ENCODE measurements at places on chromosomes 16 and 17. TPM values are rescaled to one million over a fixed set of nuclear protein-coding genes. Genes with fewer than 3 reads are reported as not detected.

DNA sequence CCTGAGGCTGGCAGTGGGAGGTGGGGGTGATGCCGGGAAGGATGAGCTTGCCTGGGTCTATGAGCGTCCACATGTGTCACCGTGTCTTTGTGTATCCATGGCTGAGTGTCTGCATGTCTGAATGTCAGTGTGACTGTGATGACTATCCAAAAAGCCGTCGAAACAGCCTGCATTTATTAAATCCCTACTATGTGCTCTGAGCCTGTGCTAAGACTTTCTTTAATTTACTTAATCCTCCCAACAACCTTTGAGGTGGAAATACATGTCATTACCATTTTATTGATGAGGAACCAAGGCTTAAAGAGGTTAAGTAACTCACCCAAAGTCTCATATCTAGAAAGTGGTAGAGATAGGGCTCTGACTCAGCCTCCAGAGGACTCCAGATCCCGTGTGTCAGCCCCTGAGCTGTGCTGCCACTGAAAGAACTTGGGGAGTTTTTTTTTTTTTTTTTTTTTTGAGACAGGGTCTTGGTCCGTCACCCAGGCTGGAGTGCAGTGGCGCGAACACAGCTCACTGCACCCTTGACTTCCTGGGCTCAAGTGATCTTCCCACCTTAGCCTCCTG lies 20.0 kb downstream of the ARHGAP23 start:
- H3K36me3 ChIP-seq: peaks cover 5% of the 10 kb centered on the region
- DNase-seq: peak; percentile 46
- H3K27ac ChIP-seq: peak overlapping the region; percentile 77
- peaks cover 46% of the 10 kb centered on the region for H3K4me1 ChIP-seq
- H3K27me3 ChIP-seq: no peaks in the 10 kb centered on the region
- H3K4me3 ChIP-seq: no peak overlapping the region

GRCh38 chr17:83057793-83058265 lies 21.6 kb upstream of the METRNL start:
- no peak overlapping the region for H3K27ac ChIP-seq
- H3K27me3 ChIP-seq: peaks cover 3% of the 10 kb centered on the region
- peaks cover 12% of the 10 kb centered on the region for H3K4me1 ChIP-seq
- H3K4me3 ChIP-seq: no peak overlapping the region
- H3K36me3 ChIP-seq: no peaks in the 10 kb centered on the region

- H3K4me1 ChIP-seq: no peaks in the 10 kb centered on the region
- H3K36me3 ChIP-seq: no peaks in the 10 kb centered on the region
- H3K4me3 ChIP-seq: no peak overlapping the region
- H3K27me3 ChIP-seq: peaks cover 2% of the 10 kb centered on the region
Measured at GRCh38 chr17:58019039-58019438, 12.0 kb upstream of the SRSF1 start.

DNA sequence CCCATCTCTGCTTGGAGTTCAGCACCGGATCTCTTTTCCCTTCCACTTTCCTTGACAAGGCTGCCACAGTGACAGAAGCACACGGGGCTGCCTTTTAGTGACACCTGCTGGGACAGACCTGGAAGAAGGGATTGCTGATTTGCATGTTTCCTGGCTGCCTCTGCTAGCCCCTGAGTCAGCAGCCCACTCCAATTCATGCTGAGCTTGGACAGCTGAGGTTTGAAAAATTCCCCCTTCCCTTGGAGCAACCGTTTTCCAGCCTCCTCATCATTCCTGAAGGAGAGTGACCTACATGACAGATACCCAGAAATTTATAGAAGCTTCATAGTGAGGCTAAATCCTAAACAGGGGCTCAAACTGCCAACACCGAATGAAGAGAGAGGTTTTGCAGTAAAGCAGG lies 18.8 kb upstream of the RBL2 start:
- H3K4me3 ChIP-seq: no peak overlapping the region
- no peaks in the 10 kb centered on the region for H3K4me1 ChIP-seq
- 0 out of 2 replicates have a peak, but pooled peaks cover 2% of the 10 kb centered on the region for H3K27me3 ChIP-seq
- H3K36me3 ChIP-seq: no peaks in the 10 kb centered on the region
- no peak for DNase-seq

- H3K27ac ChIP-seq: no peak overlapping the region
- H3K27me3 ChIP-seq: no peaks in the 10 kb centered on the region
- DNase-seq: peak; percentile 46
- H3K4me3 ChIP-seq: no peak overlapping the region
Measured at GRCh38 chr16:17339764-17340541, 130.8 kb downstream of the XYLT1 start.

DNA sequence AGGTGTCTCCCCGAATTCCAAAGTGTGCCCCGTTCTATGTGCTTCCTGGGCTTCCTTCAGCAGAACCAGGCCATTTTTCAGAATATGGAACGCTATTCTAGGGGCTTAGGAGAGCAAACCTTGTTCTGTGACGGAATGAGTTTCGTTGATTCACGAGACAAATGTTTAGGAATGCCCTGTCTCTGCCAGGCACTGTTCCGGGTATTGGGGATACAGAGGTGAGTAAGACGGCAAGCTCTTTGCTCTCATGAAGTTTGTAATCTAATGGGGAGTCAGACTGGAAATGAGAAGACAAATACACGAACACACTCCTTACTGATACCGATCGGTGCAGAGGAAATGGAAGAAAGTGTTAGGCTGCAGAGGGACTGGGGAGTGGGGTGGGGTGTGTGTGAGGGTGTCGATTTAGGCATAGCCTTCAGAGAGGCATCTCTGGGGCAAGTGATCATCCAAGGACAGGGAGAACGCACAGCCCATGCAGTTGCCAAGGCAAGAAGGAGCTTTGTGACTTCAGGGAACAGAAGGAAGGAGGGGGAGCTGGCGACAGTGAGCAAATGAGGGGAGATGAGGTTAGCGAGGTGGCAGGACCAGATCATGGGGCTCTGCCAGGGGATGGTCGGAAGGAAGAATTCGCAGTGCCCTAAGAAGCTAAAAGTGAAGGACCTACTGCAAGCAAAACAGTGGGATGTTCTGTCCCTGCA lies 189.6 kb downstream of the MSI2 start:
- DNase-seq: no peak
- H3K27me3 ChIP-seq: no peaks in the 10 kb centered on the region
- H3K36me3 ChIP-seq: no peaks in the 10 kb centered on the region
- no peak overlapping the region for H3K27ac ChIP-seq

The DOC2B gene
- not detected for total RNA-seq

DNA sequence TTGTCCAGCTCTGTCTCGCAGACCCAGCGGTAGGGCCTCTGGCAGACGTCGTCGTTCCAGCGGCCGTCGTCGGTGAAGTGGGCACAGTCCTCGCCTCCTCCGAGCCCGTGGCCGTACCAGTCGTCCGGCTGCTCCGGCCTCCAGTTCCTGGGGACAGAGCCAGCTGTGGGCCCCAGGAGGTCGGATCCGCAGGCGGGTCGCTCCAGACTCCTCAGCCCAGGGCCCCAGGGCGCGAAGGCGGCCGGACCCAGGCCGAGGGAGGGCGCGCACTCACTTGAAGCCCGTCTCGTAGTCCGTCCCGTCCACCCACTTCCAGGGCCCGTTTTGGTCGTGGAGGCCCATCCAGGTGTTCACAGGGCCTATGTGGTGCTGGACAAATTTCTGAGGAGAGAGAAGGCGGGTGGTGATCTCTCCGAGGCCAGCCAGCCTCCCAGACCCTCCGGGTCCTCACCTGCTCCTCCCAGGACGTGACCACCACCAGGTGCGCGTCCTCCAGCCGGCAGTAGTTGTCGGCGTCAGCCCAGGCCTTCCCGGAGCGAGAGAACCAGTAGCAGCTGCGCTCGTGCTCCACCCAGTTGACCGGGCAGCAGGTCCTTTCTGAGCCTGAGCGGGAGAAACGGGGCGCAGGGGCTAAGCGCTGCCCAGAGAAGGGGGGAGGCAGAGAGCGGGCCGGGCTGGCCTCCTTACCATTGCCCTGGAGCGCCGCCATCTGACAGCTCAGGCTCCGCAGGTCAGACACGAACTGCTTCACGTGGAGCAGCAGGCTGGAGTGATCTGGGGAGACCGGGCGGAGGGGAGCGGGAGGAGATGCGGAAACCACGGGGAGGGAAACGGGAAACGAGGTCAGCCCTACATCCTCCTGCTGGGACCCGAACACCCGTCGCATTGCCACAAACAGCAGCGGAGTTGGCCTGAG lies 5.2 kb downstream of the ASGR1 start:
- H3K4me3 ChIP-seq: no peak overlapping the region
- no peaks in the 10 kb centered on the region for H3K27me3 ChIP-seq
- peaks cover 2% of the 10 kb centered on the region for H3K4me1 ChIP-seq
- no peaks in the 10 kb centered on the region for H3K36me3 ChIP-seq
- DNase-seq: no peak

The FLII gene
- total RNA-seq: 258 TPM

GRCh38 chr16:73371584-73372319 lies 323.8 kb upstream of the ZFHX3 start:
- no peak overlapping the region for H3K27ac ChIP-seq
- H3K4me3 ChIP-seq: no peak overlapping the region
- no peaks in the 10 kb centered on the region for H3K4me1 ChIP-seq
- H3K36me3 ChIP-seq: no peaks in the 10 kb centered on the region
- no peaks in the 10 kb centered on the region for H3K27me3 ChIP-seq
- DNase-seq: no peak

The SLC5A10 gene
- total RNA-seq: not detected

DNA sequence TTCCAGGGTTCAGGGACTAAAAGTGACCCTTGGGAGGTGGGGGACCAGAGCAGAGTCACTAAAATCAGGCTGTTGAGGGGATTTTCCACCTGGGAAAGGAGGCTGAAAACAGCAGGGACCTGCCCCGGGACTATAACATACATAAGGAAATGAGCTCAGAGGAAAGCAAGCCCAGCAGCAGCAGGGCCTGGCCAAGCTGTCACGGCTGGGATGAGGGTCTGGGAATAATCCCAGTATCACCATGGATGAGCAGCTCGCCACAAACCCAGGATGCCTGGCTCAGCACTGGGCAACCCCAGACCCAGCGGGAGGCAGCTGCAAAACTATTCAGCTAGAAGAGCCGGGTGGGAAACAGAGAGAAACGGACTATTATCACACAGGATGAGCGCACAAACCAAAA lies 72.4 kb downstream of the RPH3AL start:
- no peak overlapping the region for H3K27ac ChIP-seq
- no peaks in the 10 kb centered on the region for H3K36me3 ChIP-seq

GRCh38 chr17:66717641-66718058 lies 117.3 kb upstream of the CACNG5 start:
- no peak overlapping the region for H3K4me3 ChIP-seq
- DNase-seq: peak; percentile 12
- no peaks in the 10 kb centered on the region for H3K4me1 ChIP-seq
- peaks cover 7% of the 10 kb centered on the region for H3K36me3 ChIP-seq

DNA sequence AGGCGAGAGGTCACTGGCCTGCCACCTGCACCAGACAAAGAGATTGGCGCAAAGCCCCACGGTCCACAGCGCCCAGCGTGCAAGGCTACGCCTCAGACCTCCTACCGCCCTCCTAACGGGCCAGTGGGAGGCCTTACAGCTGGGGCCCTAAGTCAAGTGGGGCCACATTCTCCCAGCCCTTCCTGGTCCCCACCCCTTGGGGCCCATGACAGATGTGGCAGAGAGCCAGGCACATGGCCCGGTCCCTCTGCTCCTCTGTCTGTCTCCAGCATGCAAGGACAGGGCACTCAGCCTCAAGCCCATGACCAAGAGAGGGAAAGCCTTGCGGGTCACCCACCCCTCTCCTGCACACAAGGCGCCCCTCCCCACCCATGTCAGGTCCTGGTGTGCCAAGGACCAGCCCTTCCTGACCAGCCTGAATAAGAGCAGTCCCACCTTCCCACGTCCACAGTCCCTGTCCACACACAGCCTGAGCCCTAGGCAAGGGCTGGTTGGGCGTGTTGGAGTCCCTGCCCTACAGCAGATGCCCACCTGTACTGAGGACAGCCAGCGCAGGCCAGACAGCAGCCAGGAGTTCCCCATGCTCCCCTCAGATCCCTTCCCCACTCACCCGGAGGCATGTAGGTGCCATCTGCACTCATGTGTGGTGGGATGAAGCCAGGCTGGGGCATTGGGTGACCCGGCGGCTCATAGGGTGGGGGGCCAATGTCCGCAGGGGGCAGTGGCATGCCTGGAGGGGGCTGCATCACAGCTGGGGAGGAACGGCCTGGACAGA lies 25.3 kb downstream of the CDIP1 start:
- peaks cover 53% of the 10 kb centered on the region for H3K36me3 ChIP-seq
- H3K4me3 ChIP-seq: no peak overlapping the region
- no peaks in the 10 kb centered on the region for H3K27me3 ChIP-seq
- no peak for DNase-seq

- no peaks in the 10 kb centered on the region for H3K27me3 ChIP-seq
- peaks cover 67% of the 10 kb centered on the region for H3K36me3 ChIP-seq
- no peak overlapping the region for H3K4me3 ChIP-seq
- no peak for DNase-seq
- H3K27ac ChIP-seq: no peak overlapping the region
Measured at GRCh38 chr17:50355336-50355700, 9.4 kb downstream of the XYLT2 start.

- no peak for DNase-seq
- peaks cover 7% of the 10 kb centered on the region for H3K4me1 ChIP-seq
- no peak overlapping the region for H3K4me3 ChIP-seq
- peaks cover 55% of the 10 kb centered on the region for H3K27me3 ChIP-seq
Measured at GRCh38 chr16:1335996-1336395, 2.6 kb downstream of the BAIAP3 start.

DNA sequence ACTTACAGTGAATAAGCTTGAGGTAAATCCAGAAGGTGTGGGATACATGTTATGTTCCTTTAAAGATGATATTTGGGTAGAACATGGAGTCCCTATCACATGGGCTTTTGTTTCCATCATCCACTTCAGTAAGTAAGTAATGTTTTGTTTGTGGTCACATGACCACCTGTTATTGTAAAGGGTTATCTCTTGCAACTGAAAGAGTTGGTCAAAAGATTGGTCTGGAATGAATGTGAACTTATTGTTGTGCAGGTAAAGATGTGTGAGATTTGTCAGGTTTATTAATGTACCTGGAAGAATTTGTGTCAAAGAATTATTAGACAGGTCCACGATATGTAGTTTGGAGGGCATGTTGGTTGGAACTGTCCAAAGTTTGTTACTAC lies 1.6 kb downstream of the OMG start:
- H3K4me1 ChIP-seq: no peaks in the 10 kb centered on the region
- H3K36me3 ChIP-seq: no peaks in the 10 kb centered on the region
- no peaks in the 10 kb centered on the region for H3K27me3 ChIP-seq
- no peak overlapping the region for H3K4me3 ChIP-seq

The SLC35G6 gene
- total RNA-seq: not detected

DNA sequence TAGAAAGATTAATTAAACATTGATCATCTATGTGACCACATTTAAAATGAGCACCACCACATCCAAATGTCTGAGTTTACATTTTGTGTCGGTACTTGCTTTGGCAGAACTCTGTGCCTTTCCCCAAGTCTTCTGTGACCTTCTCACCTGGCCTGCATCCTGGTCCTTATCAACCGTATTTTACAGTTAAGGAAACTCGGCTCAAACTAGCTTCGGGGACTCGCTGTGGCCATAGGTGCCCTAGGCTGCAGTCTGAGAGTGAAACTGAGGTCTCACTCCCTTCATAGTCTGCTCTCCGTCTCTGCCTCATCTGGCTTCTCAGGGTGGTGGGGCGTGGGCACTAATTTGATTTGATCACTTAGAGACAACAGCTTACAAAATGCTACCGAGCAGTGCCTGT lies 555.5 kb downstream of the WWOX start:
- H3K4me1 ChIP-seq: no peaks in the 10 kb centered on the region
- no peak overlapping the region for H3K4me3 ChIP-seq
- no peaks in the 10 kb centered on the region for H3K27me3 ChIP-seq
- H3K36me3 ChIP-seq: no peaks in the 10 kb centered on the region

- H3K27ac ChIP-seq: no peak overlapping the region
- peaks cover 21% of the 10 kb centered on the region for H3K27me3 ChIP-seq
- no peaks in the 10 kb centered on the region for H3K36me3 ChIP-seq
- H3K4me3 ChIP-seq: no peak overlapping the region
Measured at GRCh38 chr16:85104821-85105391, 7.4 kb downstream of the CIBAR2 start.

Measured in IMR-90 (cell line).